Effector memory CD8-positive, alpha-beta T cell (primary cell): ENCODE measurements at places on chromosomes 2 and 18.

DNA sequence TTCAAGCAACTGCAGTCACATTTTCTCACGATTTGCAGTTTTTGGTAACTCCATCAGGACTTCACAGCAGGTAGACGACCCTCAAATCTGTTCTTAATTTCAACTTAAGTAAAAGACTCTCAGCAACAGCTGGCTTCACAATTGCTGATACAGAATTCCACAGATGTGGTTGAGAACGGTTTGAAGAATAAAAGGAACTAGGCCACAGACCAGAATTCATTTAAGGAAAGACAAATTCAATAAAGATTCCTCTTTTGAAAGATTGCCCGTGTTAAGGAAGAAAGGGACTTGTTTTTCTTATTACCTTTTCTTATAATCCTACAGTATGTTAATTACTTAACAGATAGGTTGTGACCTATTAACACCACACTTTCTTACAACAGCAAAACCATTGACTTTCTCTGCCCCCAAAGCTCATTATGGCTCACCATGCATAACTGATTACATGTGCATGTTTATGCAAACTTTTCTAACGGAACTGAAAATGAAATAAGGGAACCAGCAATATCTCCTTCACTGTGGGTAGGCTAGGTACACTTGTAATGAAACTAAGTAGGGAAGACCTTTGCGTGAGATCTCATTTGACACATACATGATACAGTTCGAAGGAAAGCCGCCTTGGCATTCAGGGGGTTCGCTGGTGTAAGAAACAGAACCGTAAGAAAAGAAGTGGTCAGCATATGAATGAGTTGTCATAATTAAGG is 4.7 kb upstream of the ZNF516 start:
- no peak for DNase-seq

- no peak for DNase-seq
These were observed 39.1 kb downstream of the CUL3 start for GRCh38 chr2:224545884-224546644.

DNA sequence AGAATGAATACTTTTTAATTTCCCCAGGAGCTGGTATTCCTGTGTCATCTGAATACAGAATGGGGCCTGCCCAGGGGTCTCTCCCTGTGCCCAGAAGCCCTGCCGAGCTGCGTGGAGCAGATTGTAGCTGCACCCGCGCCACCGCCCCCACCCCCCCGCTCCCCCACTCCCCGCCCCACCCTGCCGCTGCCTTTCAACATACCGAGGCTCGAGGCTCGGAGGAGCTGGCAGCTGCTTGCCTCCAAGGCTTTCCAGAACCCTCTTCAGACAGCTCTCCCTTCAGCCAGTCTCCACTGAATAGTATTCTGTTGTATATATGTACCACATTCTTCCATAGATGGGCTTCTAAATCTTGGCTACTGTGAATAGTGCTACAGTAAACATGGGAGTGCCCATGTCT is 150.7 kb downstream of the TSN start:
- no peak for DNase-seq

DNA sequence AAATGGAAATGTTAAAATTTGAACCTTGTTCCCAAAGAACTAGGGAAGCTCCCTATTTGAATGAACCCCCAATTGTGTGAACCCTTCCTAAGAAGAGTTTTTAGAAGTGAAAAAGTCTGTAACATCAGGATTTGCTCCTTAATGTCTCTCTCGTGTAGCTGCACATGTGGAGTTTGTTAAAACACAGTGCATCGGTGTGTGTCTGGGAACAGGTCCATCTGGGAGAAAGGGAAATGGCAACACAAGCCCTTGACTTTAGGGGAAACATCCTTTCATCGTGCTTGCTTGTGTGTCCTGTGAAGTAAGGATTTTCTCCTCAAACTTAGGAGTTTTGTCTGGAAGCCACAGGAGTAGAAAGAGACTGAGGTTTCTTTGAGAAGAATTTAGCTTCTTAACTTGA is 203.9 kb downstream of the PRKCE start:
- DNase-seq: no peak

DNA sequence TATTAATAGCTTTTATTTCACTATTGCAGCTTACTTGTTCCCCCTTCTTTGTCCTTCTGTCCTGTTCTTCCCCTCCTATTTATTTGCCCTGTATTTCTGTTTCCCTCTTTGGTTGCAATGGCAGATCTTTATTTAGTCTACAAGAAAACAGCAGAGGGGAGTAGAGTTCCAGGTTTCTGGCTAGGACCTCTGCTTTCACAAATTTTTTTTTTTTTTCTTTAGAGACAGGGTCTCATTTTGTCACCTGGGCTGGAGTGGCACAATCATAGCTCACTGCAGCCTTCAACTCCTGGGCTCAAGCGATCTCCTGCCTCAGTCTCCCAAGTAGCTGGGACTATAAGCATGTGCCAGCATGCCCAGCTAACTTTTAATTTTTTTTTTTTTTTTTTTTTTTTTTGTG is 188.1 kb upstream of the SPRED2 start:
- no peak for DNase-seq

GRCh38 chr2:46972438-46972837 is 56.8 kb upstream of the MCFD2 start:
- DNase-seq: no peak

DNA sequence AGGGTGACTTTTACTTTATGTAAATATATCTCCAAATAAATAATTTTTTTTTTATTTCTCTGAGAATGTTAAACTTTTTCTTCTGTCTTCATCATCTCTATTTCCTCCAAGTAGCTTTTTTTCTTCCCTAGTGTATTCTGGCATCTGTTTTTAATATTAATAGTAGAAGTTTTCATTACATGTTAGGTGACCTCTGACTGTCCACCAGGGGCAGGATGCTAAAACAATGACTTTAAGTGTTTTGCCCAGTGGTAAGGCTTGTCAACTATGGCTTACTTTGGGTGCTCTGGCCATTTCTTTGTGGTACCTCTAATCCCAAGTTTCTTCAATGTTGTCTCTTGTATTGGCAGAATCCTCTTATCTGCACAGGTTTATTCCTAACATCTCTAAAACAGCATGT is 127.1 kb downstream of the SRBD1 start:
- DNase-seq: no peak

DNA sequence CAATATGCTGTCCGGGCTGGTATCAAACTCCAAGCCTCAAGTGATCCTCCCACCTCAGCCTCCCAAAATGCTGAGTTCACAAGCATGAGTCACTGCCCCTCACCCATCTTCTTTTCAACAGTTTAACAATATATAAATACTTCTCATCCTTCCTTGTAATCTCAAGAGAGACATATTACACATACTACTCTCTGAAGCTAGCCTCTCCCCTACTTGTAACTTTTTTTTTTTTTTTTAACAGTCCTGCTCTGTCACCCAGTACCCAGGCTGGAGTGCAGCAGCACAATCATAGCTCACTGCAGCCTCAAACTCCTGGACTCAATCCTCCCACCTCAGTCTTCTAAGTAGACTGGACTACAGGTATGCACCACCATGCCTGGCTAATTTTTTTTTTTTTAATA is 5.7 kb downstream of the GFPT1 start:
- no peak for DNase-seq

DNA sequence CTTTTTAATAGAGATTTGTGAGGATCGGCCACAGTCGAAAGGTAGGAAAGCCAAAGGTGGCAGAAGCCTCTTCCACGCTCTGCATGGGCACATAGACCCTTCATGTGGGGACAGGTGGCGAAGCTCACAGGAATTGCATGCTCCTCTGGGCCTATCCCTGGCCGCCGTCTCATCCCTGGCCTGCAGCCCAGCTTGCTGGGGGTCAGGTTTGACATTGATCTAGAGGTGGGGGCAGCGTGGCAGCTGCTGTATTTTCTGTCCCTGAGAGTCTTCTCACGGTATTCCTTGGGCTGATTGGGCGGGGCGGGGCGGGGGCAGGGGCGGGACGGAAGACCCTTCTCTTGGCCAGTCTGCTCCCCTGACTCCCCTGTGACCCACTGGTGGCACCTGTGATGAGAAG is 48.9 kb downstream of the STK25 start:
- no peak for DNase-seq

GRCh38 chr2:219249203-219249980 is 3.7 kb upstream of the TUBA4B start:
- DNase-seq: peak; percentile 37

DNA sequence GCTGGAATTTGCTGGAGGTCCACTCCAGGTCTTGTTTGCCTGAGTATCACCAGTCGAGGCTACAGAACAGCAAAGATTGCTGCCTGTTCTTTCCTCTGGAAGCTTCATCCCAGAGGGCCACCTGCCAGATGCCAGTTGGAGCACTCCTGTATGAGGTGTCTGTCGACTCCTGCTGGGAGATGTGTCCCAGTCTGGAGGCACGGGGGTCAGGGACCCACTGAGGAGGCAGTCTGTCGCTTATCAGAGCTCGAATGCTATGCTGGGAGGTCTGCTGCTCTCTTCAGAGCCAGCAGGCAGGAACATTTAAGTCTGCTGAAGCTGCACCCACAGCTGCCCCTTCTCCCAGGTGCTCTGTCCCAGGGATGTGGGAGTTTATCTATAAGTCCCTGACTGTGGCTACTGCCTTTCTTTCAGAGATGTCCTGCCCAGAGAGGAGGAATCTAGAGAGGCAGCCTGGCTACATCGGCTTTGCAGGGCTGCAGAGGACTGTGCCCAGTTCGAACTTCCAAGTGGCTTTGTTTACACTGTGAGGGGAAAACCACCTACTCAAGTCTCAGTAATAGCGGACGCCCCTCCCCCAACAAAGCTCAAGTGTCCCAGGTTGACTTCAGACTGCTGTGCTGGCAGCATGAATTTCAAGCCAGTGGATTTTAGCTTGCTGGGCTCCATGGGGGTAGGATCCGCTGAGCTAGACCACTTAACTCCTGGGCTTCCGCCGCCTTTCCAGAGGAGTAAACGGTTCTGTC is 301.1 kb downstream of the ERBB4 start:
- DNase-seq: no peak

- DNase-seq: peak; percentile 74
These were observed 34.4 kb downstream of the LGALSL start for GRCh38 chr2:64488050-64488974.

DNA sequence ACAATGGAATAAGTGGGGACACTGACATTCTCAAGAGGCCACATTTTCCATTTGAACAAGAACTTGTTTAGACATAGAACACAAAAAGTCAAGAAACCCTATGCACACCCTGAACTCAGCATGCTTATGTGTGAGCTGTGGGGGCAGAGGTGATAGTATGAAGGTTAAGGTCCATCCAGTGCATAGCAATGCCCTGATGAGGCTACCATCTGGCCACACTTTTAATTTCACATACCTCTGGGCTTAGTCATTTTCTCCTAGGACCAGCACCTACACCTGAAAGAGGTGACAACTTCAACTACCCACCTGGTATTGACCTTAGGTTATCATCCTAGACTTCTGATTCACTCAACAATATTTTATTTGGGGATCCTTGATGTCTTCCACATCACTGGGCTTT is 139.8 kb downstream of the PIK3C3 start:
- DNase-seq: no peak

DNA sequence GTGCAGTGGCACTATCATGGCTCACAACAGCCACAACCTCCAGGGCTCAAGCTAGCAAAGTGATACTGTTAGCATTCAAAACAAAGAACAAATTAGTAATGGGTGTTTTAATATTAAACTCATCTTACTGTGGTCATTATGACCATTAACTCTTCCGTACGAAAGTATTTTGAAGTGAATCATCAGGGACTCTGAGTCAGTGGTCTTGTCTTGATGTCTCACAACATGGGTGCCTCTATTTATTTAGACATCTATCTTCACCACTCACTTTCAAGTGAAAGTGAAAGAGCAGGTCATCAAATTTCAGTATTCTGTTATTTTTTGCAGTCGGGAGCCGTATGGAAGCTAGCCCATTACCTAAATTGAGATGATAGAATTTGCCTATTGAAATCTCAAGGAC is 1118.2 kb downstream of the DPP10 start:
- no peak for DNase-seq

DNA sequence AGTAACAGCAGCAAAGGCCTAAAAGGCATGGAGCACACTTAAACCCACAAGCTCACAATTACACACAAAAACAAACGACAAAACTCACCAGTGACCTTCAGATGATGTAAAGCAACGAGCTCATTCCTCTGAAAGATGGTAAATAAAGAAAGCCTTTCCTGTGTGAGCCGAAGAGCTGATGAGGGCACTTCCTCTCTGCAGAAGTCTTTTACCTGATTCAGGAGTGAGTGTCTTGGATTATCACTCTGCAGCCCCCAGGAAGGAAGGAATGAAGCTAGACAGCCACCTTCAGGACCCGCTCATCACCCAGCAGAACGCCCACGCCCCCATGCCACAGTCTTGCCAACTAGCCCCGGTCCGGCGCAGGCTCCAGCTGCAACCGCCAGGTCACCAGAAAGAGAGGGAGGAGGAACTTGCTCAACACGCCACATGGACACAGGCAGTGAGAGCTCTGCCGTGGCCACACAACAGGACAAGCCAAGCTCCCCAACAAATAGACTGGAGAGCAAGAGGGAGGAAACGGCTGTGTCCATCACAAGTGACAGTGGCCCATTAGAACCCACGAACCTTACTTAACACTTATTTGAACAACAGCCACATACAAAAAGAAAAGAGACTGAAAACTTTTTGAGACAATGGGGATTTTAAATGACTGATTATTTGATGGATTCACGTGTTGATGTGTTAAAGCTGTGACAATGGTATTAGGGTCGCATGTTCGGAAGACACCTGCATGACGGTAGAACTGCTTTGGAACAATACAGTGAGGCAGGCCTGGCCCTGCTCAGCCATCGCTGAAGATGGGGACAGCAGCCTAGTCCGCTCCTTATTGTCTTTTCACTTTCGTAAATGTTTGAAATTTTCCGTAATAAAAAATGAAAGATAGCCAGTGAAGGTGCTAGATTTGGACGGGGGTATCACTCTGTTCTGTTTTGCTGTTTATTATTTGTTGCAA is 127.3 kb downstream of the HDAC4 start:
- no peak for DNase-seq

- DNase-seq: no peak
These were observed 321.6 kb upstream of the LYPD1 start for GRCh38 chr2:132991471-132992045.

DNA sequence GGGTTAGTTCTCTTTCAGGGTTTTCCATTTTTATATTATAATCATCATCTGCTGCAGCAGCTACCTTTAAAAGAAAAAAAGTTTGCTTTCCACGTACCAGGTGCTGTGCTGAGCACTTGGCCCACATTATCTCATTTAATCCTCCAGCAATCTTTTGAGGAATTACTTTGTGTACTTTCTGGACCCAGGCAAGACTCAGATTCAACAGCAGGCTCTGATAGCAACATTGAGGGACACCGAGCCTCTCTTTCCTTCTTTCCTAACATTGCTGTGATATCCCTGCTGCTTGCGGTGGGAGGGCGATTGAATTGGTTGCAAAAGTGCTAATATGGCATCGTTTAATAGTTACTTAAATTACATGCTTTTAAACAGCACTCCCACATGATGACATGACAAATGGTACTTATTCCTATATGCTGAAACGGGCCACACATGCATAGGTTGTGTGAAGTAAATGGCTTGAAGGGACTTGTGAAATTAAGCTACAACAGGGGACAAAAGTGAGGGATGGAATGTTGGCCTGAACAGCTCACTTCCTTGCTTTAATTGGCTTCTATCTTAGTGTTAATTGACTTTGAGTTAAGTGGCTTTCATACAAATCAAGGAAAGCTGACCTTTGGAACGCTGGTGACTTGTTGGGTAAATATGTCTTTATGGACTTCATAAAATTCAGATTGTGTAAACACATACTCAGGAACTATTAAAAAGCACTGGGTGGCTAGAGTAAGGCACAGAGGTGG is 21.2 kb downstream of the SPRED2 start:
- no peak for DNase-seq
